Prostate gland (tissue), 2 donors: ENCODE measurements at places on chromosomes 1 and 21. TPM values are rescaled to one million over a fixed set of nuclear protein-coding genes. Genes with fewer than 3 reads are reported as not detected.

GRCh38 chr1:52002038-52002917, 11.8 kb upstream of the RAB3B start:
- no peak overlapping the region for H3K27ac ChIP-seq
- H3K4me1 ChIP-seq: no peaks in the 10 kb centered on the region
- no peaks in the 10 kb centered on the region for H3K27me3 ChIP-seq
- peak; percentile 88 for DNase-seq

DNA sequence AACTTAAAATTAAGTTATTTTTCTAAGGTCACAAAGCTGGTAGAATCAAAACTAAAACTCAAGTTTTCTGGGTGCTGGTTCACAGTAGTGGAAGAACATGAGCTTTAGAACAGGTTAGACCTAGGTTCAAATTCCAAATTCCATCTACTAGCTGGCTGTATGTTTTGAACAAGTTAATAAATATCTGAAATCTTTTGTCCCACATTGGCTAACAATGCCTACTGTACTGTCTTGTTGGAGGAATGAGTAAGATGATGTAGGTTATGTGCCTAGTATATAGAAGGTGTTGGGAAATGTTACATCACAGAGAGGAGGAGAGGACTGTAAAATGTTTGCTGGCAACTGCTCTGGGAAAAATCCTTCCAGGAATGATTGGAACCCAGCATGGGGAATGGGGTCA, 14.0 kb upstream of the CD247 start:
- no peak for DNase-seq
- H3K4me3 ChIP-seq: no peak overlapping the region
- H3K4me1 ChIP-seq: no peaks in the 10 kb centered on the region
- no peaks in the 10 kb centered on the region for H3K36me3 ChIP-seq
- no peaks in the 10 kb centered on the region for H3K27me3 ChIP-seq

DNA sequence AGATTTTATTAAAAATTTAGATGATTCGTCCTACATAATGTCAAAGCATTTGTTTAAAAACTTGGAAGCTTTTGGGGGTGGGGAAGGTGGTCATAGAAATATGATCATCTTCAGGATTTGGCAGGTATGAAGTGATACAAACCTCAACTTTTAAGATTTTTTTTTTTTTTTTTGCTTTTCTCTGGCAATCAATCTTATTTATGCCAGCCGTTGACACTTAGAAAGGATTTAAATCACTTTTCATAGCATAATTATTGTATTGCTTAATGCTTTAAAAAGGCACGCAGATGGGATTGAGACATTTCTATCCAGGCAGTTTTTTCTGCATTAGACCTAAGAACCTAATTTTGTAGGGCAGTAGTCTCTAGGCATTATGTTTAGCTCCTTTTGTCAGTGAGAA, 19.7 kb downstream of the MRPS6 start:
- no peak for DNase-seq
- H3K27me3 ChIP-seq: no peaks in the 10 kb centered on the region
- no peak overlapping the region for H3K27ac ChIP-seq
- no peak overlapping the region for H3K4me3 ChIP-seq
- peaks cover 7% of the 10 kb centered on the region for H3K4me1 ChIP-seq
- no peaks in the 10 kb centered on the region for H3K36me3 ChIP-seq

GRCh38 chr1:23838401-23838866, 13.2 kb upstream of the HMGCL start:
- H3K4me1 ChIP-seq: no peaks in the 10 kb centered on the region
- no peaks in the 10 kb centered on the region for H3K36me3 ChIP-seq
- peak overlapping the region; percentile 4 for H3K4me3 ChIP-seq
- no peak overlapping the region for H3K27ac ChIP-seq
- no peaks in the 10 kb centered on the region for H3K27me3 ChIP-seq

GRCh38 chr1:103529746-103530145, 4.2 kb downstream of the RNPC3 start:
- H3K27me3 ChIP-seq: no peaks in the 10 kb centered on the region
- no peaks in the 10 kb centered on the region for H3K36me3 ChIP-seq
- no peak overlapping the region for H3K27ac ChIP-seq
- H3K4me1 ChIP-seq: peaks cover 3% of the 10 kb centered on the region

The PRAMEF14 gene
- not detected for total RNA-seq

The JUN gene
- 303 TPM for total RNA-seq

The CFAP141 gene
- not detected for total RNA-seq
